Natural killer cell (primary cell): ENCODE measurements at places on chromosomes 12 and 14.

GRCh38 chr14:63938198-63939005 is 85.6 kb downstream of the SYNE2 start:
- DNase-seq = no peak

DNA sequence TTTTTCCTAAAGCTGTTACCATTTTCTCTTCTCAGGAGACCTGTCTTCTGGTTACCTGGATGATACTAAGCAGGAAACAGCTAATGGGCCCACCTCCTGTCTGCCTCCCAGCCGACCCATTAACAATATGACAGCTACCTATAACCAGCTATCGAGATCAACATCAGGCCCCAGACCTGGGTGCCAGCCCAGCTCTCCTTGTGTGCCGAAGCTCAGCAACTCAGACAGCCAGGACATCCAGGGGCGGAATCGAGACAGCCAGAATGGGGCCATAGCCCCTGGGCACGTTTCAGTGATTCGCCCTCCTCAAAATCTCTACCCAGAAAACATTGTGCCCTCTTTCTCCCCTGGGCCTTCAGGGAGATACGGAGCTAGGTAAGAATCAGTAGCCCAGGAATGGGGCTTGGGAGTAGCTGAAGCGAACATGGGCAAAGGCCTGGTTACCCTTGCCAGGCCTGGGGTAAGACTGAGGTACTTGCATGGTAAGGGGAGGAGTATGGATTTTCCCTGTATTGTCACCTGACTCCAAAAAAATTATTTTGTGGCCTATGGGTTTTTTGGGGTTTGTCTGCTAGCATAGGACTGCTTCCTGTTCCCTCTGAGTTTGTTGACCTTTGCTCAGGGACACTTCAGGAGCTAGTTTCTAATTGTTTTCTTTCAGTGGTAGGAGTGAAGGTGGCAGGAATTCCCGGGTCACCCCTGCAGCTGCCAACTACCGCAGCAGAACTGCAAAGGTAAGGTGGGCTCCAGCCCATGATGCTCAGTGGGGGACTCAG is 26.6 kb downstream of the TRAFD1 start:
- DNase-seq = no peak

DNA sequence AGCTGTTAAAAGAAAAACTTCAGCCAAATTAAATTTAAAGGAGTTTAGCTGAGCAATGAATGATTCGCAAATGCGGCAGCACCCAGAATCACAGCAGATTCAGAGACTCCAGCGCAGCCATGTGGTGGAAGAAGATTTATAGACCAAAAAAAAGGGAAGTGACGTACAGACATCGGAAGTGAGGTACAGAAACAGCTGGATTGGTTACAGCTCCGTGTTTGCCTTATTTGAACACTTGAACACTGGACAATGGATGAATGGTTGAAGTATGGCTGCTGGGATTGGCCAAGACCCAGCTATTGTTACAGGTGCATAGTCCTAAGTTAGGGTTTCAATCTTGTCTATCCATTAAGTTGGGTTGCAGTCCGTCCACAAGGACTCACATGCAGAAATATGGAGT is 42.6 kb downstream of the GALNT8 start:
- DNase-seq = no peak

GRCh38 chr12:110403976-110404682 is 621 bp upstream of the ANAPC7 start:
- peak; percentile 92 for DNase-seq

DNA sequence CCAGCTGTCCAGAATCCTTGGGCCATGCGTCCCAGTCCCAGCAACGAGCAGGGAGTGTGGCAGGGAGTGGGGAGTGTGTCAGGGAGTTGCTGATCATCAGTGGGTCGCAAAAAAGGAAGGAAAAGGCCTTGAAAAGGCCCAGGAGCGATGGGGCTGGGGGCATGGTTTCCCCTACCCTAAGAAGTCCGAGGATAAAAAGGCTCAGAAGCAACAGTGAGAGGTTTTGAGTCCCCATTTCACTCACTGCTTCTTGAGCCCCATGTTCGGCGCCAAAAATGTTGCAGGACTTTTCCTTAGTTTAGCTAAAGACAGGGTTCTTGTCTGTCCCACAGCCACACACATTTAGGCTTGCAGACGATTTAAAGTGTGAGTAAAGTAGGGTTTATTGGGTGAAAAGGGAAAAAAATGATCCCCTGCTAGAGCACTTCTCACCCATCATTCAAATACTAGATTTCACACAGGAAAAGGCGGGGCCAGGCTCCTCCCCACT is 189.5 kb downstream of the KCNC2 start:
- DNase-seq = no peak

GRCh38 chr12:95116341-95116740 is 42.9 kb upstream of the NR2C1 start:
- no peak for DNase-seq

GRCh38 chr12:98096436-98096835 is 419.0 kb upstream of the TMPO start:
- no peak for DNase-seq

DNA sequence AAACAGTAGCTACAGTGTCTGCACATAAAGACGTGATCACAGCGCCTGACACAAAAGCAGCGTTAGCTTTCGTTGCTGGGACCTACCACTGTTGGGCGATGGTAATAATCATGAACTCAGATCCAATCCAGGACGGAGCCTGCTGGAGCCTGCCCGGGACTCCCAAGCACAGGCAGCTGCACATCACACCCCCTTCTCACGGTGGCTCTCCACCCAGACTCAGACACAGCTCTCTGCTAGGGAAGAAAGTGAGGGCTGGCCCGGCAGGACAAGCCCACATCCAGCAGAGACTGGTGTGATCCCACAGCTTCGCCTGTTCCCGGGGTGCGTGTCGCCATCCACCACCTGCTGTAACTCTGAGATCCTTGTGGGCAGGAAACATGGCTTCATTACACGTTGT is 49.9 kb upstream of the FOXN3 start:
- DNase-seq = peak; percentile 23

- DNase-seq = no peak
Observed at GRCh38 chr14:94771906-94772490, 2.1 kb upstream of the GSC start.

DNA sequence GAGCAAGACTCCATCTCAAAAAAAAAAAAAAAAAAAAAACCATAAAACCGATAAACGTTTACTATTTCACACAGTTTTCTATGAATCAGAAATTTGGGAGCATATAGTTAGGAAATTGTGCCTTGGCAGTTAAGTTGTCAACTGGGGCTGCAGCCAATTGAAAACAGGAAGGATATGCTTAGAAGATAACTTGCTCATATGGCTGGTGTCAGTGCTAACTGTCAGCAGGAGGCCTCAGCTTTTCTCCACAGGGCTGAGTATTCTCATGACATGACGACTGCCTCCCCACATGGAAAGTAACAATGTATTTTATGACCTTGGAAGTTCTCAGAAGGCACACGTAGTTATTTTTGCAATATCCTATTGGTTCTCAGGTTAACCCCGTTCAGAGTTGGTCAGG is 29.6 kb upstream of the OR5AU1 start:
- no peak for DNase-seq

DNA sequence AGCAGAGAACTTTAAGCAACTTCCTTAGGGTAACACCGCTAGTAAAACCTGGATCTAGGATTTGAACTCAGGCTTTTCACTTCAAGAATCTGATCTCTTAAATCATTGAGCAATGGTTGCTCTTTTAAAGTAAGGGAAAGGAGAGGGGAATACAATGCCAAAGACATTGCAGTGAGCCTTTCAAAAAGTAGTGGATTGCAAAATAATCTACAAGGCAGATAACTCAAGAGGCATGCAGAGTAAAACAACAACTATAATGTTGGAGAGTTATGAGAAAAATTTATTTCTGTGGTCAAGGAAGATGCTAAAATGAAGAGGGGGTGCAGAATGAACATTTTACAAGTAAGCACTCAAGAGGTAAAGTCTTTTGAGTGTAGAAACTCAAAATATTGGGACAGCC is 432.6 kb downstream of the C12orf50 start:
- no peak for DNase-seq

DNA sequence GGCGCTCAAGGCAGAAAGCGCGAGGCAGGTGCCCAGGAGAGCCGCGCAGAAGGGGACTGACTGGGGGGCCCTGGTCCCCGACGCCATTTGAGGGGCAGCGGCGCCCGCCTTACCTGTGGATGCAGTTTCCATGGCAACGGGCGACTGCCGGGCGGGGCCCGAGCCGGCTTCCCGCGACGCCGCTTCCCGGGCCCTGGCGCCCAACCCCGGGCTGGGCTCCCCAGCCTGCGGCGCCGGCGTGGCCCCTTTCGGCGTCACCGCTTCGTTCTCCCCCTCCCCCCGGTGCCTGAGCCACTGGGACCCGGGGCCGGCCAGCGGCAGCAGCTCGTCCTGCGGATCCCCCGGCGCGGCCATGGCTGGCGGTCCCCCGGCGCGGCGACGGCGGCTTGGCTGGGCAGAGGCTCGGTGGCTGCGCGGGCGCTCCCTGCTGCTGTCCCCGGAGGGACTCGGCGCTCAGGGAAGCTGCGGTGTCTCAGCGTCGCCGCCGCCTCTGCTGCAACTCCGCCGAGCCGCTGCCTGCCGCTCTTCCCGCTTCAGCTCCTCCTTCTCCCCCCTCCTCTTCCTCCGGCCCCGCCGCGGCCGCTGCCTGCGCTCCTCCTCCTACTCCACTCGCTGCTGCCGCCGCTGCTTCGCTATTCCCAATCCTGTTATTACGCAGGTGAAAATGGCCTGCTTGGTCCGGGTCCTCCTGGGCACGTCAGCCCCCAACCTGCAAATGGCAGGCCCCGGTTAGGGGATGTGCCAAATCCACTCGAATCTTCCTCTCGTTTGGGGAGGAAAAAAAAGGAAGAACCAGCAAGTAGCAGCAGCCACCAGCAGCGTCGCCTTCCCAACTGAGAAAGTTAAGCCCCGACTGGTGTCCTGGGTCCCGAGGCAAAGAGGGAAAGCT is at the start of gene RTN1:
Gene RTN1 (minus strand): TSS at position 500 of the 889 bp plus-strand sequence. CDS start 146 bp downstream, at position 354.
- DNase-seq = no peak

DNA sequence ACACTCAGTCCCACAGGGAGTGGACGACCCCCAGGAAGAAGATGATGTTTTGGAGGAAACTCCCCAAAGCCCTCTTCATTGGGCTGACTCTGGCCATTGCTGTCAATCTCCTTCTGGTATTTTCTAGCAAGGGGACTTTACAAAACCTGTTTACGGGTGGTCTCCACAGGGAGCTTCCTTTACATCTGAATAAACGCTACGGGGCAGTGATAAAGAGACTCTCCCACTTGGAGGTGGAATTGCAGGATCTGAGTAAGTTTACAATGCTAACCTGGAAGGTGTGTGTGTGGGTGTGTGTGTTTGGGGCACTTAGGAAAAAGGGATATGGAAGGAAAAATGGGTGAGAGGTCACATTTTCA is 416 bp downstream of the GALNT8 start:
- DNase-seq = no peak

DNA sequence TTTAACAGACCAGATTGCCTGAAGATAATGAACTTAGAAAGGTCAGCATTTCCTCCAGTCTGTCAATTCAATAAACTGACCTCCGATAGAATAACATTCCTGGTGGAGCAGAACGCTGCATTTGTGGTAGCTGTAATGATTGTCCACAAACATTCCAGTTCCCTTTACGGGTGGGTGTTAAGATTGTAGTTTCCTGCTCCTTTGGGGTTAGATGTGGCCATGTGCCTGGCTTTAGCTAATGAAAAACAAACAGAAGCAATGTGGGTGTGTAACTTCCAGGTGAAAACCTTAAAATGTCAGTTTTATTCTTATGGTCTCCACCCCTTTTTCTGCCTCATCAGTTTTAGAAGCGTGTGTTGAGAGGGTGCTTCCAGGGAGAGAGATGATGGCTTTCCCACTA is 217.3 kb upstream of the CRY1 start:
- no peak for DNase-seq

DNA sequence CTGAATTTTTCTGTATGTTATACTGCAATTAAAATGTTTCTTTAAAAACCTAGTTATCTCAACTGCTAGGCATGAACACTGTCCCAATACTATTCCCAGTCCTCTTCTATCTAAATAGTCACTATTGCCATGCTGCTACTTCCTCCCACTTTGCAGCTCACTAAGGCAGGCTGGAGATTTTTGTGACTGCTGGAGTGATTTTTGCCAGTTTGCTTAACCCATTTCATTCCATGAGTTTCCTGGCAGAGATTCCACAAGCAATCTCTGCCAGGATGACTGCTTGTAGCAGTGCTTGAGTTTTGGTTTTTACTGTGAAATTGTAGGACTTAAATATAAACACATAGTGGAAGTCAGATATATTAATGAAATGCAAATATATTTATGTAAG is 80.8 kb downstream of the BHLHE41 start:
- no peak for DNase-seq

- DNase-seq = peak; percentile 64
Observed at GRCh38 chr12:49827401-49828099, 663 bp downstream of the NCKAP5L start.

GRCh38 chr12:21992823-21993222 is 51.6 kb upstream of the ABCC9 start:
- no peak for DNase-seq

- no peak for DNase-seq
Observed at GRCh38 chr14:73744175-73744867, 30.1 kb upstream of the PNMA1 start.

DNA sequence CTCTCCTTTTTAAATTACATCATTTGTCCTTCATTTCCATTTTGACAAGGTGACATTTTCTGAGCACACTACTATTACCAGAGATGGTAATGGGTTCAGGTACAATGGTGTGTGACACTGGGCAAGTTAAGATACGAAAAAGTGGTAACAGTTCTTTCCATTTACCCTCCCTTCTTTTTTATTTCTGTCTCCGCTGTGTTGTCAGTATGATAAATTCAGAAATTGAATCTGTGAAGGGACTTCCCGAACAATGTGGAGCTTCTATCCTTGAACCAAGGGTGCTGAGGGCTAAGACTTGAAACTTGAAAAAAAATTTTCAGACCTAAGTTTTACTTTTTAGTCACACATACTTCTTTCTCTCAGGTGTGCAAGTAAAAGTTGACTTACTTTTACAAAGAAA is 103.7 kb downstream of the ERC1 start:
- DNase-seq = no peak

DNA sequence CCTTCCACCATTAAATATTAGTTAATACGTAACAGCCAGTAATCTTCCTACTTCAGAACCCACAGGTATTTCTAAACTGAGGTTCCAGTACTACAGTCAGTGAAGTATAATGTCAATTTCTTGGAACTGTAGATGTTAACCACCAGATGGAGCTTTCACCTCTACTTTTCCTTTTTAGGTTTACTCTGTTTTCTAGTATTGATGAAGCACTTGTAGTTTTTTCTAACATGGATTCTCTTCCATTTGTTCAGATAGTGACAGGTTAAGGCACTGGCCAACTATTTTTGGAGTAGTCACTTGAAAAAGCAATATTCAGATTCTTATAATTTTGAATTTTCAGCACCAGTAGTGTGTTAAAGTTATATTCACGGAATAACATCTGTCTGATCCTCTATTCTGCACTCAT is 4.6 kb upstream of the SEC23A start:
- DNase-seq = no peak

GRCh38 chr12:88944397-88944796 is 364.1 kb upstream of the KITLG start:
- DNase-seq = no peak

GRCh38 chr14:84127495-84127894 is 1402.4 kb upstream of the FLRT2 start:
- no peak for DNase-seq

DNA sequence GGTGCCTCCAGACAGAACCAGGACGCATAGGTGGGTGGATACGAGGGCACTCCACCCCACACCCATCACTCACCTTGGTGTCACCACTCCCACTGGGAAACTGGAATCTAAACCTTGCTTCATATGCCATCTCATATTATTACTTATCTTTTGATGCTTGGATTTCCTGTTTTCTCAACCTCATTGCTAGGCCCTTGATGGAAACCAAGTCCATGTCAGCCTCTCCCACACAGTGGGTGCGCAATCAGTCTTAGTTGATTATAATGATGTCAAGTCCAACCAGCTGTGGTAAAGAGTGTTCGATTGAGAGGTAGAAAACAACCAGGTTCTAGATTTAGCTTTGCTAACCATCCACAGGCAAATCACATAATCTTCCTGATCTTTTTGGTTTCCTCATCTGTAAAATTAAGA is 584 bp upstream of the DDHD1 start:
- no peak for DNase-seq
